Effector CD8-positive, alpha-beta T cell (primary cell): ENCODE measurements at places on chromosomes 13 and 19.

GRCh38 chr19:18284712-18285360 is 3.4 kb upstream of the JUND start:
- DNase-seq: no peak

GRCh38 chr13:20337884-20338551 is 105.9 kb upstream of the GJB6 start:
- DNase-seq: no peak

DNA sequence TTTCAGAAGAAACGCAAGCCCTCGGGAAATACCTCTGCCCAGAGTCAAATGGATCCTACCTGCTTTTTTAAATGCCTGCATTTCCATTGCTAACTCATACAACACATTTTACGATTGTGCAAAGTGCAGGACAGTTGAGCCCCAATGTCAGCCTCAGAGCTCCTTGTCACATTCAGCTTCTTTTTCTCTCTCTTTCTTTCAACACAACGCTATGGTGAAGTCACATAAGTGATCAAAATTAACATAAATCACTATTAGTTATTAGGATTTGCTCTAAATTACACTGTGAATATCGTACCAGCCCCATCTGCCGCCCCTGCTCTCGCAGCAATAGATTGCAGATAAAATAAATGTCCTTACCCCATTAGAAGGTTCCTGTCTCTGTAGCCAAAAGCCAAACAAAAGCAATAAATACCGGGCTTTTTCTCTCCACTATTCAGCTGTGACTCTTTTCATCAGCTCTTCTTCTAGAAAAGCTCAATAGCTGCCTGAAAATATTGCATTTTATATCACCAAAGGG is 8.8 kb downstream of the POU4F1 start:
- no peak for DNase-seq

- no peak for DNase-seq
These were observed 45.3 kb downstream of the FNDC3A start for GRCh38 chr13:49020940-49021553.

DNA sequence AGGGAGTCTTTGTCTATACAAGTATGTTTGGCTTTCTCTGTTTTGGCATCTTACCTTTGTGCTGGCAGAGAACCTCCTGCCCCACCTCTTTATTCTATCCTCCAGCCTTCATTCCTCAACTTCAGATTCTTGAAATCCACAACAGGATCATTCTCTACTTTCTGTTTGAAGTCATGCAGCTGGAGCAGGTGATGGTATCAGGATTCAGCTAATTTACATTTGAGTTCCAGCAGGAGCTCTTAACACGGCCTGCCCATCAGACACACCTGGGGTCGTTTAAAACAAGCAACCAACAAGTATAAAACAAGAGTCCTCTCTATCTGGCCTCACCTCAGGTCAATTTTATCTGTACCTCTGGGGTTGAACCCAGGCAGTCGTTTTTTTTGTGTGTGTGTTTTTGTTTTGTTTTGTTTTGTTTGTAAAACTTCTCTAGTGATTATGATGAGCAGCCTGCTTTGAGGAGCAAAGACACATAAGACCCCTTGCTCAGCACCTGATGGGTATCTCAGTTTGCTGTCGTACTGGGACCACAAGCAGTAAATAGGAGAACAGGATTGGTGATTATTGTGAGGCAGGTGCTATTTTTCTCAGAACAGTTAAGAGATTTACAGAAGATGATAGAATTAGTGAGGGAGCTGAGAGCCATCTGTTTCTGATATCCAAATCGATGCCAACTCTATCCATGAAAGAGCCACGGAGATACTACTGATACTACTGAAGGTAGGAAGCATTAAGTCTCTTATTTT is 78.4 kb downstream of the GPC6 start:
- no peak for DNase-seq

DNA sequence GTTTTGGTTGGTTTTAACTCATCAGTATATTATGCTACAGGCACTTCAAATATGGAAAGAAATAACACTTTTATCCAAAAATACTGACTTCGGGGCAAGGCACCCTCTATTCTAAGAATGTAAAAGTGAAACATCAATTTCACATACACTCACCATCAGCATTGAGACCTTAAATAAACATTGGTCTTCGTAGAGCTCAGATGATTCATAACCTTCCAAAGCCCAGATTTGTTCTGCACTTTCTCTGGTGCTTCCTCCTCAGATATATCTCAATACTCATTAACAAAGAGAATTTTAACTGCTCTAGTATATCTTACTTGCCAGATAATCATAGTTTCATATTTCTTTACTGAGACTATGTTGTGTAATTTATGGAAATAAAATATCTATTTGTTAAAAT is 794.3 kb downstream of the LIG4 start:
- DNase-seq: no peak

- DNase-seq: no peak
These were observed 113.0 kb downstream of the SOX1 start for GRCh38 chr13:112179995-112180394.

GRCh38 chr19:56596676-56597075 is 1.6 kb downstream of the ZNF71 start:
- DNase-seq: no peak

DNA sequence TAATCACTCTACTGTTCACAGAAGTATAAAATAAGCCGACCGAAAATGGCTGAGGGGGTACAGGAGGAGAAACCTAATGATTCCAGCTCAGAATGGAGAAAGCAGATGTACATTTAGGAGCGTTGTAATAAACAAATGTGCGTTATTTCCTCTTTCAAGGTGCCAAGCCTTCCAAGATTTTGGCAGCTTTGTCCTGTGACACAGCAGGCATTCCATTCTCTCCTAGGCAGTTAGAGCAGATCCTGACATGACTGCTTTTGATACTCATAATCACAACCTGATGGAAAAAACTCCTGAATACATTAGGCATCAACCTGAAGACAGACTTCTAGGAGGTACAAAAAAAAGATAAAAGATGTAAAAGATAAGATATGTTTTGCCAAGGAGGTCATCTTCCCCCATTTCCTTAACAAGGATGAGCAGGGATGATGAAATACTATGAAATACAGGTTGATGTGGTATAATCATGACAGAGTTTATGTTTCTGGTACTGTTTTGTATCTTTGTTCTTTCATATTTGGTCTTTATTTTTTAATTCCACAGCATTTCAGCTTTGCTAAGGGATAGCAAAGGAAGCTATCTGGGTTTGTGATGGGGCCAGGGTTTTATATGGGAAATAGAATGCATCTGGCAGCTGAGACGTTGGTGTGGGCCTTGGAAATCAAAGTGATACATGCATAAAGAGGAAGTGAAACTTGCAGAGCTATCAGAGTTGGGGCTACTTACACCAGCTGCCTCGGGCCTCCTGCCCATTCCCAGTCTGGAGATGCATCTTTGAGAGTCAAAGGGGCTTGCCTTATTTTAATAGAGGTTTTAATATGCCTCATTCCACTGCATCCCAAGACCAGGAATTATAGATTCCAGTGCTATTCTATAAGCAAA is 222.5 kb downstream of the OXGR1 start:
- DNase-seq: no peak
